PC-9 (cell line): ENCODE measurements at places on chromosomes 2 and 18. TPM values are rescaled to one million over a fixed set of nuclear protein-coding genes. Genes with fewer than 3 reads are reported as not detected.
A peak's percentile ranks its signal among the peaks of the same experiment; 100 is the strongest.

SLC4A5 gene
- total RNA-seq: 1.2 TPM in 1 of 2 replicates, not detected in the other

DNA sequence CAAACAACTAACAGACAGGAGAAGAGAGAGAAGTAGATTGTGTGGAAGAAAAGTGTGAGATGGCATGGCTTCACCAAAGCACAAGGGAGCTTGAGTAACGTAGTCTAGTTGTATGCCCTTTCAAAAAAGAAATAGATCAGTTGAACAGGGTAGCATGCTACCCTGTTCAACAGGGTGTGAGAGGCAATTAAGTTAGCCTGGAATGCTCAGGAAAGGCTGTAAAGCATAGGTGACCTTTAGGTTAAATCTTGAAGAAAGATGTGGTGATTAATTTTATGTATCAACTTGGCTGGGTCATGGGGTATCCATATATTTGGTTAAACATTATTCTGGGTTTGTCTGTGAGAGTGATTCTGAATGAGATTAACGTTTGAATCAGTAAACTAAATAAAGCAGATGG is 61.8 kb upstream of the ZC3H15 start:
- no peak for DNase-seq

DNA sequence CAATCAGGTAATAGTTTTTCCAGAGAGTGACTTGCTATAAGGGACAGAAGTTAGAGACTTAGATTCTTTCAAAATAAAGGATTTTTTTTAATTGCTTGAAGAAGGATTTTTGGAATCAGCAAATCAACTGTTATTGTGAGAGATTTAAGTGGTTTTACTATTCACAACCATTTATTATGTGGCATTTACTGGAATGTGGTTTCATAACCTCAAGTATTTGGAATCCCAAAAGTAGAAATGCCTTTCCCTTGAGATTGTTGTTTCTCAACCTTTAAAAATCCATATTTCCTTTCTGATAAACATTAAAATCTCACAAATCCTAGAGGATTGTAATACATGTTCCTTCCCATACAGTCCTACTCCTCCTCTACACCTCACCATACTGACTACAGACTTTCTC is 5.0 kb downstream of the TANK start:
- no peak for DNase-seq

HOXD13 gene
- not detected in 2 replicates for total RNA-seq

DNA sequence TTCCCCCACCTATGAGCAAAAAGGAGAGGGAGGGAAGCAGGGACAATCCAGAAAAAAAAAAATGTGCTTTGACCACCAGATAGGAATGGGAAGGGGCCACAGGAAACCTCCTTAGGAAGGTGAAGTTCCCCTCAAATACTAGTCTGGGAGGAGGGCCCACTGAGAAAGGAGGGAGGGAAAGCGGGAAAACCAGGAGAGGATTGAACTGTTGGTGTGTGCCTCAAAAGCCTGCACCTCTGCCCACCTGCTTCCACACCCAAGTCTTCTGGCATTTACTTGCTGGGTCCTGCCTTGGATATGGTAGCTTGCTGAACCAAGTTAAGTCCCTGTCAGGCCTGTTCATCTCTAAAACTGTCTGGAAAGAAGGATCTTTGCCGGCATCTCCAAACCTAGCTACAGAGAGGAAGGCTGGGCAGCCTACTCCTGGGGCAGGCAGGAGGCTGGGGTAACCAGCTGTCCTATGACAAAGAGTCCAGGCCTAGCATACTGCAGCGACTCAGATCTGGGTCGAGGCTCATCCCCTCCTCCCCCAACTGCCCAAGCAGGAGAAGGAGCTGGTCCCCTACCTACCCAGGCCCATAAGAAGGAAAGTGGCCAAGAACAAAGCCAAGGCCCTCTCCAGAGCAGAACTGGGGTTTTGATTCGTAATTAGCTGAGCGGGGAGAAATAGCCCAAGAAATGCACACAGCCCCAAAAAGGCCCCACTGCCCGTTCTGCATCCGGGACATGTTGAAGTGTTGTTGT is 3.0 kb downstream of the EN1 start:
- no peak for DNase-seq

GRCh38 chr18:48621815-48622555 is 83.2 kb downstream of the CTIF start:
- no peak for DNase-seq

DNA sequence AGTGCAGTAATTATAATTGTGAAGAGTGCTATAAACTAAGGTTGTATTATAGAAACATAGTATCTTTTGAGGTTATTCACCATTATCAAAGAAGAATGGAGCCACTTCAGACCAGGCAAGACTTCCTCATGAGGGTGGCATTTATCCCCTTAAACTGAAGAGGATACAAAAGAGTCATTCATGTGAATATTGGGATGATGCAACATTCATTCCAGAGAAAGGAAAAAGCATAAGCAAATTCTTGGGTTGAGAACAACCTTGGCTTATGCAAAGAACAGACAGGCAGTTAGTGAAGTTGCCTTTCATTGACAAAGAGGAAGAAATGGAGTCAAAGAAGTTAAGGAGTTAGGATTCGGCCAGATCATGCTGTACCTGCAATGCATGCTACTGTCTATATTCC is 682.5 kb downstream of the MBD2 start:
- no peak for DNase-seq

DNA sequence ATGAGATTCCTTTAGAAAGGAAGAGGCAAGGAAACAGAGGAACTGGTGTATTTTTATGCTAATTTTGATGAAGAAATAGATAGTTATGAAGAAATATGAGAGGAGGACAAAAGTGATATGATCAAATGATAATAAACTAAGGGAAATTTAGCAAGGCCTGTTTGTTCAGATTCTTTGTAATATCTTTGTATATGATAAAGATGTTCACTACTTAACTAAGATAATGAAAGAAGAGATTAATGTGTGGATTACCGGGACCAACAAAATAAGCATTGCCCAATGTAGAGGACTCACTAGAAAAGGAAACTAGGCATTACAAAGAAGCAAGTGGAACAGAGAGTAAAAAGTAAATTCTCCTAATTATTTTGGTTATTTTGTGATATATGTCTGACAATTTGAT is 99.0 kb upstream of the FIGN start:
- no peak for DNase-seq

GNAL gene
- 0.98 and 3.3 TPM in 2 replicates for total RNA-seq

DNA sequence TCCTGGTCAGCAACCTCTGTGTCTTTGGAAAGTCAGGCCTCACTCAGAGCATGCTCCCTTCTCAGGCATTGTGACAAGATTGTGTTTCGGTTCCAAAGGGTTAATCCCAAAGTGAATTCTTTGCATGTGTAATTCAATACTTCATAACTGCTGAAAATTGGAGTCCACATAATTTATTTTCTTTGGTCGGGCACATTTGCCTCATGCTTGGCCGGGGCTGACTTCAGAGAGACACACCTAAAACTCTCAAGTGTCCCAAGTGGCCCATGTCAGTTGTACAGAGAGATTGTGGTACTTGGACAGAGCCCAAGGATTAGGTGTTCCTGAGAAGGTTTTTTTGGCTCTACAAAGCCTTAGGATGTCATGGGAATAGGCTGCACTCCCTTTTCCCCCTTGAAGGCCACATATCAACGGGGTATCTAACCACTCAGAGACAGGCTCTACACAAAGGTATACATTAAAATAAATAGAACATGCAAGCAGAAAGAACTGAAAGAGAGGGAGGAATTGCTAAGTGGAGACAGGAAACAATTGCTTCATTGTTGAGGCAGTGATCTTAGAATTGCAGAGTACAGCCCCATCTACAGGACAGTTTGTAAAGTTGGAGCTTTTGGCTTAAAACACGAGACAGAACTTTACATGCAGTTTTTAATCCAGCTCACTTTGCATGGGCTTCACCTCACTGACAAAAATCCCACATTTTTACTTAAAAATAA is 1232.3 kb upstream of the ZEB2 start:
- peak; percentile 41 for DNase-seq

FEV gene
- not detected in 2 replicates for total RNA-seq

GRCh38 chr2:234025891-234026401 is 24.6 kb upstream of the SPP2 start:
- no peak for DNase-seq

- DNase-seq: no peak
Measured at GRCh38 chr2:69499966-69500365, 62.7 kb upstream of the NFU1 start.

GRCh38 chr2:149885468-149885867 is 297.9 kb upstream of the MMADHC start:
- no peak for DNase-seq

GKN2 gene
- not detected in 2 replicates for total RNA-seq

DNA sequence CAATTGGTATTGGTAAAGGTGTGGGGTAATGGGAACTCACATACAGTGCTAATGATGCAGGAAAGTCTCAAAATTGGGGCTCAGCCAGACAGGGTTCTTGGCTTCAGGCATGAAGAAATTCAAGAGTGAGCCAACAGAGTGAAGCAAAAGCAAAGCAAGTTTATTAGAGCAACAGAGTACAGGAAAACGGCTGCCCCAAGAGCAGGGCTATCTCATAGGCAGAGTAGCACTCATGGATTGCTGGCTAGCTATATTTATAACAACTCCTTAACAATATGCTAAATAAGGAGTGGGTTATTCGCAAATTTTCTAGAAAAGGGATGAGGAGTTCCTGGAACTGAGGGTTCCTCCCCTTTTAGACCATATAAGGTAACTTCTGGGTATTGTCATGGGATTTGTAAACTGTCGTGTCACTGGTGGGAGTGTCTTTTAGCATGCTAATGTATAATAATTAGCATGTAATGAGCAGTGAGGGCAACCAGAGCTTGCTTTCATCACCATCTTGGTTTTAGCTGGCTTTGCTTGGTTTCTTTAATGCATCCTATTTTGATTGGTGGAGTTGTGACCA is 233.8 kb upstream of the NOL4 start:
- DNase-seq: no peak

GRCh38 chr2:232488097-232488711 is 570 bp upstream of the ECEL1 start:
- DNase-seq: no peak

ZC3H15 gene
- total RNA-seq: 35.2 and 42.5 TPM in 2 replicates

EFHD1 gene
- total RNA-seq: 10.6 and 15.0 TPM in 2 replicates

GRCh38 chr2:205288686-205289085 is 393.6 kb upstream of the NRP2 start:
- DNase-seq: no peak

- no peak for DNase-seq
Measured at GRCh38 chr2:98324181-98324580, 22.1 kb upstream of the CNGA3 start.
